ENCODE measurements at places on chromosomes 1 and 21.
A peak's percentile ranks its signal among the peaks of the same experiment; 100 is the strongest.

DNA sequence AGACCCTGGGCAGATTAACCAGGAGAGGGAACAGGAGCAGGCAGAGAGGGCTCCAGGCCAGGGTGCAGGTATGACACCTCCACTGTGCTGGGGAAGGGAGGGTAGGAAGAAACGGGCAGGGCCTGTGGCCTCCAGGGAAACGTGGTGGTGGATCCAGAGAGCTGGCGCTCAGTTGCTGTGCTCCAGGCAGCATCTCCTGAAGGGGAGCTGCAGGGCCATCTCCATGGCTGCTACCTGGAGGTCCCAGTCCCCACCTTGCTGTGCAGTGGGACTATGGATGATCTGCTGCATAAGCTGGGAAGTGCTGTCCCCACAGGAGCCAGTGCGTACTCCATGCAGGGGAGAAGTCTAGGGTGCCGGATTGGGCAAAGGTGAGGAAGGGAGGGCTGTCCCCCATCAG is 125.9 kb upstream of the RUNX3 start:
- no peak for DNase-seq

GRCh38 chr1:43890815-43891214 is 42.8 kb upstream of the ARTN start:
- DNase-seq = no peak

GRCh38 chr1:25129380-25129779 is 102.9 kb downstream of the SYF2 start:
- DNase-seq = no peak

GRCh38 chr1:23816906-23817305 is 8.3 kb downstream of the HMGCL start:
- DNase-seq = no peak

- DNase-seq = no peak
These were observed 3.0 kb upstream of the TNFRSF4 start for GRCh38 chr1:1216770-1217620.

- DNase-seq = no peak
These were observed 235.6 kb upstream of the FMN2 start for GRCh38 chr1:239856067-239856466.

DNA sequence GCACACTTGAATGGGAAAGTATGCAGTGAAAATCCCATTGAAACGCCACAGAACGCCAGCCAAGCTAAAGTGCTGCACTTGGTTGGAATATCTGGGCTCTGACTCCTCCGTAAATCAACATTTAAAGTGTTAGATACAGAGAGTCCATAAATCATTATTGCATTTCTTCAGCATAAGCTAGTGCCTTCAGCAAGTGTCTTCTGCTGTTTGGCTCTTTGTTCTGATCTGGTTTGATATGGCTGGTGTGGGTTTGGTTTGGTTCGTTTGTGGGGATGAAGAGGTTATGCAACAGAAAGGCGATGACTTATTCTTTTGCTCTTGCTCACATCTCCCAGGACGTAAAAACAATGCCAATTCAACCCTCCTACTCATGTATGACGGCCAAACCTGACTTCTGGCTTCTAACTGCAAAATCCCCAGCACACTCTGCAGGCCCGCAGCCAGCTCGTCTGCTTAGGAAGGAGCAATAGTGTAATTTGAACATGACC is 121.8 kb upstream of the ERG start:
- DNase-seq = no peak

GRCh38 chr21:42433946-42434551 is 30.3 kb downstream of the UBASH3A start:
- DNase-seq = no peak

- no peak for DNase-seq
These were observed 48.6 kb upstream of the COL11A1 start for GRCh38 chr1:103156966-103157365.

- no peak for DNase-seq
These were observed 12.2 kb downstream of the TTC13 start for GRCh38 chr1:230966358-230966873.

DNA sequence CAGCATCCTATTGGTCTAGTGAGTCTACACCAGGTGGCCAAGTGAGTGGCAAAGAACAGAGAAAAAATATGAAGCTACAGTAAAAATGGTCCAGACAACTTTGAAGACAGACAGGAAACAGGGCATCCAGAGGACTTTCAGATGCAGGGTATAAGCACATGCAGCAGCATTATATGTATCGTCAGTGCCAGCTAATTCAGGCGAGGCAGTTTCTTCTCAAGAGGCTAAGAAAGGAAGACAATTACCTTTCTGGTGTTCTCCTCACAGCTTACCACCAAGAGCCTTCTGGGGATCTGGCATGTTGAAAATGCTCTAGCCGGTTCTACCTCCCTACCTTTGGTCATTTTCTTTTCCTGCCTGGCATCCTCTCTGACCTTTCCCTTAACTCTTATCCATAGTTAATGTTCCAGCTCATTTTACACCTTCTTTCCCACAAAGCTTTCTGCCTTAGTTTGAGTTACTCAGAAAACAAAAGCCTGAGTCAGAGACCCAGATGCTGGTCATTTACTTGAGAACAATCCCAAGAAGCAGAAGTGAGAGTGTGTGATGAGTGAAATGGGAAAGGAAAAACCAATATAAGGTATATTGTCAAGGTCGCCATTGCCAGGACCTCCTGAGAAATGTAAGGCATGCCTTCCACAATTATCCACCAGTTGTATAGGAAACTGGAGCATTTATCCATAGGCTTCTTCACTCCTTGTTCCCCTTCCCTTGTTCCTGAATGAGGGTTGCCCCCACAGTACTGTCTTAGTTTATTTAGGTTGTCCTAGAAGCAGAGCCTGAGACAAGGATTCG is 444.1 kb downstream of the PLPP3 start:
- DNase-seq = no peak

GRCh38 chr1:7299329-7299799 is 471.7 kb upstream of the VAMP3 start:
- DNase-seq = peak; percentile 98

DNA sequence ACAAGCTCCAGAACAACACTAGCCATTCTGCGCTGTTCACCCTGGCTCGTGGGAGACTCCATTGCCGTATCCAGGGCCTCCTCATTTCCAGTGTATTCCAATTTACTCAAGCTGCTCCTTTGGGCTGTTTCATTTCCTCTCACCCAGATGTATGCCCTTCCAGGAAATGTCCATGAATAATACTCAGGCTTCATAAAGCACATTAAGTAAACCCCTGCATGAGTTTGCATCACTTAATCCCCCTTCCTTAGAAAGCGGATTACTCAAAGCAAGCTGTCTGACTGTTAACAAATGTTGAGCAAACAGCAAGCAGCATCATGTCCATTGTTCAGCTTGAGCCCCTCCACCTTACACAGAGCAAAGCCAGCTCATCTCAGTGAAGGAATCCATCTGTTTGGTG is 403.6 kb upstream of the PBX1 start:
- peak; percentile 23 for DNase-seq

DNA sequence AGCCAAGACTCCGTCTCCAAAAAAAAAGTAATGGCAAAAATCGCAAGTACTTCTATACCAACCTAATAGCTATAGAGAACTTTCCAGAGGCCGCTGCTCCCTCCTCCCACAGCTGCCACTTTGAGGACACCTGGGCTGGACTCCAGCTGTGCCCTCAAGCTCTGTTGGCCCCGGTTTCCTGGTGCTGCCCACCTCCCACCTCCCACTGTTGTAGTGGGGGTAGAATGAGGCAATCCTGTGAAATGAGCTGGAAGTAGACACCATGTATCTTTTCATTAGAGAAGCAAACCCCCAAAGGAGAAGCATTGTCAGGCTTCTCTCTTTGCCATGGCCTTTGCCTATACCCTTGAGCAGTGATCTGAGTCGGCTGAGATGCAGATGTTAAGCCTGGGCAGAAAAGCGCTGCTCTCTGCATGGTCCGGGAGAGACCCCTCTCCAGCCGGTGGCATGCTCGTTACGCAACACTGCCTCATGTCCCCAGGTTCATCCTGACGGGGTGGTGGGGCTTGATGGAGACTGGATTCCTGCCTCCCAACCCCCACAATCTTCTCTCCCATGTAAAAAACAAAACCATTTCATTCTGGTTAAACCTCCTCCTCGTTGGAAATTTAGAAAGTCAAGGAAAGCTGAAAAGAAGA is 39.7 kb downstream of the SIM2 start:
- DNase-seq = no peak

GRCh38 chr1:23872421-23872820 is 4.3 kb upstream of the FUCA1 start:
- no peak for DNase-seq

DNA sequence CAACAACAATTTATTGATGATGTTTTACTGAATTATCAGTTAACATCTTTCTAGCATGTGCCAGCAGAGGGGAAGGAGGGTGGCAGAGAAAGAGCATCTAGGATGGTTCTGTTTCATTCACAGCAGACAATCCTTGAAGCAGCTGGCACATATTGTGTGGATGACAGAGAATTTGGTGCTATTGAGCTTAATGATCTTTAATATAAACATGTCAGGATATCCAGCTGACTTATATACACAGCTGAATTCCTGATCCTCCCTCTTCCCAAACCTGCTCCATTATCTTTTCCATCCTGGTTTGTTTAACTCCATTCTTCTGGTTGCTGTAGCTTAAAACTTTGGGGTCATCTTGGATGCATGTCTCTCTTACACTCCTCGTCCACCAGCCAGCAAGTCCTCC is 218.6 kb downstream of the CACNA1E start:
- DNase-seq = no peak

DNA sequence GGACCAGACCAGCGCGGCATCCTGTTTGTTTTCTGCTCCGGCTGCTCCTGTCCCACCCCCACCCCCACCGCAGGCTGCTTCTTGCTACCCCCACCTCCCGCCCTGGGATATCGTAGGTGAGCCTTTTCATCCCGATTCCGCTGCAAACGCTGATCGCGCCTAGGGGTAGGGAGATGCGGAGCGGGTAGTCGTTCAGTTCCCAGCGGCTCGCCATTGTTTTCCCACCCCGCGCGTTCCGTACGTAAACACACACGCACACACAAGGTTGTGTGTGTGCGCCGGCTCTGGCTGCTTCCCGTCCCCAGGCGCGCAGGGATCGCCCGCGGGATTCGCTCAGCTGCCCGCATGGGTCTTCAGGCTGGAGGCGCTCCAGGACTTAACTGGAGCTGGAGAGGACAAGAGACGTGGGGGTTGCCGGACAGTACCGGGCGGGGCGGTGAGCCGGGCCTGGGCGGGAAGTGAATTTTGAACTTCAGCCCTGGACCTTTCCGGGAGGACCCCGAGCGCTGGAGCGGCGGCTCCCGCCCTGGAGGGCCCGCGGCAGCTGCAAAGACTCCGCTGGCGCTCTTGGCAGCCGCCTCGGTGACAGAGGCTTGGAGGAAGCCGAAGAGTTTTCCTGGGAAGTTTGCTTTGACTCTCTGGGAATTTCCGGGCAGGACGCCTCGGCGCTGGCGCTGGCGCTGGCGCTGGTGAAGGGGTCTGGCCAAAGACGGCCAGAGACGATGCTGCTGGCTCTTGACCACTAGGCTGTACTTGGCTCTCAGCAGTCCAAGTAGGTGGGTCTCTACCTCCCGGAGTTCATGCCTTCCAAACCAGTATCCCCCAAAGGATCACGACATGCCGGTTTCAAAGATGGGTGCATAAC is 1.6 kb downstream of the SOX13 start:
- peak; percentile 53 for DNase-seq

DNA sequence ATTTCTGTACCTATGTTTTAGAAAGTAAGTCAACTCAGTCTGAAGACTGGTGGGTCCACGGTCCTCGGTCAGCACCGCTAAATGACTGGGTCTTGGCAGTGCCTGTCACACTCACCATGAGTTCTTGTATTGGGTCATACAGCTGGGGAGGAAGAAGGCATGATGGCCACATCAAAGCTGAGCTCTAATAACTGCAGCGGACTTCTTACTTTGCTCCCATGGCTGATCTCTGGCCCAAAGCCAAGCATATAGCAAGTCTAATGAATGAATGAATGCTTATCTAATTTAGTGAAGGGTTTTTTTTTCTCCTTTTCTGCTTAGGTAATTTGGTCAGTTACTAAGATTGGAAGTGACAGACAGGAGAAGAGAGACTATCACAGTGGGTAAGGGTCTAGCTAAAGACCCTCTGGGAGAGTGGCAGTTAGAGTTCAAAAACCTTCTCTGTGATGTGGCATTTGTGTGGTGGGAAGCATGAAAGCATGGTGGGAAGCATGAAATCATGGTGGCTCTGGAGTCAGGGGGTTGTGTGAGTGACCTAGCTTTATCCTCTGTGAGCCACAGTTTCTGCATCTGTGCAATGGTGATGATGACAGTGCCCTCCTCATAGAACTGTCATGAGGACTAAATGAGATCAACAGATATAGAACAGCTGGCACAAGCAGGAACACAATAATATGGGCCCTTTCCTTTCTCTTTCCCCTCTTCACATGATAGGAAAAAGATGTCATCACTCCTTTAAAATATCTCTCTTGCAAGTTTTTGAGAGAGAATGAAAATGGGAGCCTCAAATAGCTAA is 78.9 kb upstream of the JAK1 start:
- no peak for DNase-seq

- DNase-seq = peak; percentile 54
These were observed 276.1 kb downstream of the RPS6KC1 start for GRCh38 chr1:213327017-213327667.

DNA sequence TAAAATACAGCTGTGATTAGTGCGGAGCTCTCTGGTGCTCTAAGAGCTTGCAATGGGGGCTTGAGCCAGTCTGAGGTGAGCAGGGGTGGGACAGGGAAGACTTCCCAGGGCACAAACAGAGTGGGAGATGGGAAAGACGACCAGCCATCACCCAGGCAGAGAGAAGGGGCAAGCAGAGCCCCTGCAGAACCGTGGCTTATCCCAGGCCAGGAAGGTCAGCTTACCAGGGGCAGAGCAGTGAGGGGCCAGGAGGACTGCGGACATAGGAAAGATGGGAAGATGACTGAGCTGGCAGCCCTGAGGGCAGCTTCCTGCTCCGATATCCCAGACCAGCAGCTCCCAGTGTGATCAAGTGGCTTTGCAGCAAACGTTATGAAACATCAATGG is 55.4 kb upstream of the IFFO2 start:
- DNase-seq = no peak

- no peak for DNase-seq
These were observed 26.6 kb downstream of the PROK1 start for GRCh38 chr1:110477445-110477957.

GRCh38 chr1:21754583-21754982 is 28.4 kb downstream of the USP48 start:
- DNase-seq = no peak

- DNase-seq = no peak
These were observed 32.8 kb upstream of the IFFO2 start for GRCh38 chr1:18989176-18989799.

DNA sequence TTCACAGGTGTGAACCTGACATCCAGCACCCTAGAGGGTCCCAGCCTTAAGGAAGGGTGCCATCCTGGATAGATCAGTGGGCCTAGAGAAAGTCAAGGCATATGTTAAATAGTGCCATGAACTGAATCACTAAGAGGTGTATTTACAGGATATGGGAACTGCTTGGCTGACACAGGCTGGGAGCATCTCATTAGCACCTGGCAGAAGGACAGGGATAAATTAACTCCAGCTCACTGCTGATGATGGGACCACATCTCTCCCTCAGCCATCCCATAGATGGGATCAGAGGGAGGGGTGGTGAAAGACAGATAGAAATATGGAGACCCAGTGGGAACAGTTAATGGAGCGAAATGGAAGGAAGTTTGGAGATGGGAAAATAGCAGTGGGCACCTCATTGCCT is 122.0 kb downstream of the IGSF21 start:
- no peak for DNase-seq

- DNase-seq = no peak
These were observed 90.9 kb upstream of the DIRAS3 start for GRCh38 chr1:68141071-68142021.

Data from HCEC 1CT (cell line).